ENCODE measurements at places on chromosomes 5 and 9. TPM values are rescaled to one million over a fixed set of nuclear protein-coding genes. Genes with fewer than 3 reads are reported as not detected.

GRCh38 chr5:83467371-83468035 is 4.0 kb upstream of the VCAN start:
- no peak for DNase-seq

- DNase-seq = no peak
Measured at GRCh38 chr5:126430631-126431030, 7.4 kb downstream of the GRAMD2B start.

GRCh38 chr5:144915452-144915851 is 744.8 kb downstream of the KCTD16 start:
- DNase-seq = no peak

DNA sequence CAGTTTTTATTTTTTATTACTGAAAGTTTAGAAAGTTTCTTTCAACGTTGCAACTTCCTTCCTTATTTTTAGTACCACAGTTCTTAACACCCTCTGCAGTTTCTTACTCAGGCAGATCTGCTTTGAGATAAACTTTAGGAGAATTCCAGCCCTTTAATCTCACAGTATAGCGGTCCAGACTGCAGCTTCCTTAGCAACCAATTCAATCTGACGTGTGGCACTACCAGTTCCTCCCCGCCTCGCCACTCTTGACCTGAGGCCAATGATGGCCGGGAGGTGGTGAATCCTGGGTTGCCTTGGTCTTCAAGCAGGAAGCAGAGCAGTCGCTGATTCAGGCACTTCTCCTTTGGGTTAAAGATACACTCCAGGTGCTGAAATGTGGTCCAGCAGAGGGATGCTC is 334.3 kb upstream of the TRPC7 start:
- DNase-seq = no peak

- DNase-seq = no peak
Measured at GRCh38 chr9:18238254-18238653, 235.7 kb upstream of the ADAMTSL1 start.

GRCh38 chr5:106399391-106399790 is 1271.3 kb downstream of the EFNA5 start:
- no peak for DNase-seq

DNA sequence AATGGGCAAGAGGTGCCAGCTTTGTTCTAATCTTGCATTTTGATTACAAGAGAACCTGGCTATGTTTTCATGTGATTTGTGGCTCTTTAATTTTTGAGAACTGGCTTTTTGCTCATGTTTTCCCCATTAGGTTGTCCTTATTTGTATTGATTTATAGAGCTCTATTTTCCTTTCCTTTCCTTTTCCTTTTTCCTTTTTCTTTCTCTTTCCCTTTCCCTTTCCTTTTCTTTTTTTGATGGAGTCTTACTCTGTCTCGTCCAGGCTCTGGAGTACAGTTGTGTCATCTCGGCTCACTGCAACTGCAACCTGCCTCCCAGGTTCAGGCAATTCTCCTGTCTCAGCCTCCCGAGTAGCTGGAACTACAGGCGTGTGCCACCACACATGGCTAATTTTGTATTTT is 55.5 kb downstream of the GPBP1 start:
- DNase-seq = no peak

GRCh38 chr9:121883281-121884056 is 209.6 kb downstream of the TTLL11 start:
- no peak for DNase-seq

- no peak for DNase-seq
Measured at GRCh38 chr5:6461006-6461405, 12.3 kb downstream of the UBE2QL1 start.

DNA sequence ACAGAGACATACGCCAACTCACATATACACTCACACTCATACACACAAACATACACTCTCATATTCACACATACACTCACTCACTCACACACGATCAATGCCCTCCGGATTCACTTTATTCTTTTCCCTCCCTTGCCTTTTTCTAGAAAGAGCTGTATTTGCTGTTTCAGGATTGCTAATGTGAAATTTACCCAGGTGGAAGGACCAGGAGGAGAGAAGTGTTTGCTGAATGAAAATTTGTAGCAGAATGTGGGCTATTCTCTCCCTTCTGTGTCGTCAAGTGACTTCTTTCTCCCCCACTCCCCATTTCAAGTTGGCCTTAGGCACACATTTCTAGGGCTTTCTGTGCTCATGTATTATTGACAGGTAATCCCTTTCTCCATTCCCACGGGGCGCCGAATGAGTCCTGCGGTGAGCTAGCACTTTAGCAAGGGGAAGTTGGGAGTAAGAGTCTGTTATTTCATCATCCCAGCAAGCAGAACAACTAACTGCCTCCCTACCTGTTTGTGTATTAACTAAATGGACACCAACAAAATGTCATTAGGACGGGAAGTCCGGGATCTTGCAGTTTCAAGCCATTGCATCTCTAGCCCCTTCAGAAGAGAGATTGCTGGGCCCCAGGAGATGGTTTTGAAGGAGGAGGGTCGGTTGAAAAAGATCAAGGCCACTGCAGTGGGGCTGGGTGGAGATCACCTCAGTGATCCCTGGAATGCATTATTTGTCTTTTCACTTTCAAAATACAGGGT is 97.1 kb upstream of the TAF11L2 start:
- DNase-seq = no peak

GRCh38 chr9:16540743-16541613 is 329.5 kb downstream of the BNC2 start:
- DNase-seq = no peak

GRCh38 chr9:115135821-115136778 is 18.1 kb upstream of the TNC start:
- no peak for DNase-seq

GRCh38 chr5:68515514-68515913 is 300.0 kb downstream of the PIK3R1 start:
- no peak for DNase-seq

DNA sequence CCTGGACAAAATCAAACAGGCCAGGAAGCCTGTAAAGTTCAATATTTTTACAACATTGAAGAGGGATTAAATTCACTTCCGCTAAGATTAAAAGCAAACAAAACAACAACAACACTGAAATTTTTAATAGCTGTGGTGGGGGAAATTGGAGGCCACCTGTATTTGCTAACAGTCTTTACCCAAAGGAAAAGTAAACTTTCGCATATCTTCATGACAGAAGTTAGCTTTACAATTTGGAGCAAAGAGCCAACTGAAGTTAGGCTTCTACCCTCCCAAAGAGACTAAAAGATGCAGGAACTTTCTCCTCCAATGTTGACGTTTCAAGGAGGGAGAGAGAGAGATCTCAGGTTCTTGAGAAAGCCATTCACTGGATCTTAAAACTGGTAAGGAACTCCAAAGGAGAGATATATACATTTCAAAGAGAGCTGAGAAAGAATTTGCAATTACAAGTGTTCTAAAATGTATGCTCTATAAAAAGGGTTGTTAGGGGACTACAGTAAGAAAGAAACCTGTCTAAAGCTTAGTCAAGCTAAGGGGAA is 349.2 kb upstream of the CDH9 start:
- DNase-seq = no peak

- DNase-seq = no peak
Measured at GRCh38 chr9:96382839-96383164, 709 bp downstream of the SLC35D2 start.

The STPG3 gene
- not detected for total RNA-seq

The CDKN2AIPNL gene
- 16.5 TPM for total RNA-seq

The NTNG2 gene
- 7.6 TPM for total RNA-seq

The CCL19 gene
- 1.1 TPM for total RNA-seq

The GRM6 gene
- not detected for total RNA-seq

The FRRS1L gene
- 0.09 TPM for total RNA-seq

The HTR4 gene
- total RNA-seq = 0.43 TPM

The DUSP1 gene
- total RNA-seq = 382 TPM

The GMCL2 gene
- not detected for total RNA-seq

The SOHLH1 gene
- not detected for total RNA-seq

The AJM1 gene
- total RNA-seq = 2.7 TPM
